ENCODE measurements at places on chromosomes 7 and 10.
A peak's percentile ranks its signal among the peaks of the same experiment; 100 is the strongest.

DNA sequence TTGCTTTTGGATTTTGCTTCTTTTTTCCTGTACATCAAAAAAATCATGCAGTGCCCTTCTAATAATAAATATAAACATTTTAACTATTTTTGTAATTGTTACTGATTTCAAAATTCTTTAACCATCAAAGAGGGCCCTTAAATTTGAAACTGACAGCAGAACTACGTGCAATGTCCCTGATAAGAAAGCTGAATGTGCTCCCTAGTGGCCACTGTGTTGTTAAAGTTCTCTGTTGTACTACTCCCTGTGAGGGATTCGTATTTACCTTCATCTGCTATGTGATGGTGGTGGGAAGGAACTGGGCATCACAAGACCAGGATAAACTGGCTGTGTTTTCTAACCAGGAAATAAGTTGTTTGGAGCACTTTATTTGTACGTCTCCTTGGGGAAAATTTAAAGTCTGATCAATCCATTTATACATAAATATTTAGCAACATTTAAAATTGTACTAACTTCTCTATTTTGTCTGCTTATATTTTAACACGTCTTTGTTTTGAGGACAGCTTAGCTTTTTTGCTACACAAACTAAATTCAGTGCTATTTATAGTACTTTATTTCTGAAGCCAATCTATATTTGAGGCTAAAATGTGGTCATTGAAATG lies 322.4 kb downstream of the HGF start:
- peak; percentile 36 for DNase-seq

- no peak for DNase-seq
Measured at GRCh38 chr7:123628829-123629228, 26.8 kb upstream of the LMOD2 start.

- DNase-seq = peak; percentile 68
Measured at GRCh38 chr10:51389415-51390321, 309.7 kb downstream of the CSTF2T start.

GRCh38 chr10:128505346-128505745 lies 379.1 kb upstream of the MKI67 start:
- DNase-seq = no peak

DNA sequence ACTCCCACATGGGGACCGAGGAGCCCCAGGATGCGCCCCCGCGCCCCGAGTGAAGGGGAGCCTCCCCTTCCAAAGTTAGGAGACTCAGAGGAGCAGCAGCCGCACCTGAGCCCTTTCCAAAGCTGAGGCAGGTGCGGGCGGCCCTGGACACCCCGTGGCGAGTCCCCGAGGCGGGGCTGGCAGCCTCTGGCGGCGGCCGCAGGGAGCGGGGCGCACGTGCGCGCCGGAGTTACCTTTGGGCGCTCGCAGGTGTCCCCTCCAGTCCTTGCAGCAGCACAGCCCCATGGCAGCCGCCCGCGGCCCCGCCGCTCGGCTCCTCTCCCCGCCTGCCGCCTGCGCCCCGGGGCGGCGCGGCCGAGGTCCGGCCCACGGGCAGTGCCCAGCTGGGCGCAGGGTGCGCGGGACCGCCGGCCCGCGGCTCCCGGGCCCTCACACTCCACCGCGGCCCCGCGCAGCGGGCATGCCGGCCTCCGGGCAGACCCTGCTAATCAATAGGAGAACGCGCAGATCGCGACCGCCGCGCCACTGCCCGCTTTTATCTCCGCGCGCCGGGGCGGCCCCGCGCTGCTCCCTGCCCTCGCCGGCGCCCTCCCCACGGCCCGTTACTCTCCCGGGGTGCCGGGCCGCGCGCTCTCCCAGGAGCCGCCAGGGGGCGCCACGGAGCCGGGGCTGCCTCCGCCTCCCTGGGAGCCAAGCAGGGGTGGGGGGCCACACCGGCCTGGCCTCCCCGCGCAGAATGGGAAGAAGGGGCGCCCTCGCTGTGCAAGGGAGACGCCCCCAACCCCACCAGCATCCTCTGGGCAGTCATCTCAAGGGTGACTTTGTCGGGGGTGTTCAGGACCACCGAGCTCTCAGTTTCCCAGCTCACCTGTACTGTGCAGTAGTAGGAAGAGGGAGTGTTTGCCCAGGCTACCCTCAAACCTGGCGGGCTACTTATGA lies 80.8 kb downstream of the ARHGAP22 start:
- peak; percentile 54 for DNase-seq

GRCh38 chr7:4700577-4701235 lies 18.6 kb downstream of the FOXK1 start:
- DNase-seq = peak; percentile 51

GRCh38 chr10:84608126-84608525 lies 279.7 kb downstream of the CCSER2 start:
- DNase-seq = no peak

GRCh38 chr10:1375346-1376170 lies 319.4 kb downstream of the WDR37 start:
- DNase-seq = no peak

GRCh38 chr10:35959252-35959651 lies 317.2 kb upstream of the FZD8 start:
- no peak for DNase-seq

DNA sequence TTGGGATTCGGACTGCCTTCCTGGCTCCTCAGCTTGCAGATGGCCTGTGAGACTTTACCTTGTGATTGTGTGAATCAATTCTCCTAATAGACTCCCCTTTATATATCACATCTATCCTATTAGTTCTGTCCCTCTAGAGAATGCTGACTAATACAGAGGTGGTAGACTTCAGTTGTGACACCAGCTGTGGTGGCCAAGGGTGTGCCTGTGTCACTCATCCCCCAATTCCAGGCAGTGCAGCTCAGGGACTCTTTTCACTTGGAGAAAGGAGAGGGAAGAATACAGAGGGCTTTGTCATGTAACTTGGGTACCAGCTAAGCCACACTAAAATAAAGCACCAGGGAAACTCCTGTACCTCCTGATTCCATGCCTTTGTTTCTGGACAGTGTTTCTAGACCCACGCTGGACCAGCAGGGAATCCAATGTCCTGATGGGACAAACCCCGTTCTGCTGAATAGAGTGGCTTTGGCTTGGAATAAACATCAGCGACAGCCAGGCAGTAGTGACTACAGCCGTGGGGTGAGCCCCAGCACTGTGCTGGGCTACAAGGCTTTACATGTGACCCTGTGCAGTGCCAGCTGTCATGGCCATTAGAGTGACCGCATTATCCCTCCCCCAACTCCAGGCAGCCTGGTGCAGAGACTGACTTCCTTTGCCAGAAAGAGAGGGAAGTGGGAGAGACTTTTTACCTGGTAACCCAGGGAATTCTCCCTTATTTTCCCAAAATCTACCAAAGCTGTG lies 233.6 kb downstream of the ANK3 start:
- DNase-seq = no peak

- DNase-seq = no peak
Measured at GRCh38 chr7:41268878-41269277, 434.0 kb downstream of the INHBA start.

DNA sequence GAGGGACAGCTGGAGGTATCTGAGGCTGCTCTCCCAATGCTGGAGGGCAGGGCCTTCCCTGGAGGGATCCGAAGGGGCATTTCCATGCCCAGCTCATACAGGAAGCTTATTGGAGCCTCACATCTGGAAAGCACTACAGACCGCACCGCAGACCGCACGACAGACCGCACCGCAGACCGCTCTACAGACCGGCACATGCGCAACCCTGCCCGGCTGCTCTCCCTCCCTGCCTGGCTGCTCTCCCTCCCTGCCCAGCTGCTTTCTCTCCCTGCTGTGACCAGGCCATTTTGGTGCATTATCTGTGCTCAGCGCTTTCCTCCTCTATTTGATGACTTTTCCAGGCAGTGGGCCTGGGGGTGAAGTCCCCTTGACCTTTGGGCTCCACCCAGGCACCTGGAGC lies 39.6 kb upstream of the EN2 start:
- no peak for DNase-seq

GRCh38 chr7:30348083-30348560 lies 63.7 kb downstream of the ZNRF2 start:
- peak; percentile 67 for DNase-seq

- peak; percentile 89 for DNase-seq
Measured at GRCh38 chr10:70130878-70131559, 1.6 kb downstream of the AIFM2 start.

DNA sequence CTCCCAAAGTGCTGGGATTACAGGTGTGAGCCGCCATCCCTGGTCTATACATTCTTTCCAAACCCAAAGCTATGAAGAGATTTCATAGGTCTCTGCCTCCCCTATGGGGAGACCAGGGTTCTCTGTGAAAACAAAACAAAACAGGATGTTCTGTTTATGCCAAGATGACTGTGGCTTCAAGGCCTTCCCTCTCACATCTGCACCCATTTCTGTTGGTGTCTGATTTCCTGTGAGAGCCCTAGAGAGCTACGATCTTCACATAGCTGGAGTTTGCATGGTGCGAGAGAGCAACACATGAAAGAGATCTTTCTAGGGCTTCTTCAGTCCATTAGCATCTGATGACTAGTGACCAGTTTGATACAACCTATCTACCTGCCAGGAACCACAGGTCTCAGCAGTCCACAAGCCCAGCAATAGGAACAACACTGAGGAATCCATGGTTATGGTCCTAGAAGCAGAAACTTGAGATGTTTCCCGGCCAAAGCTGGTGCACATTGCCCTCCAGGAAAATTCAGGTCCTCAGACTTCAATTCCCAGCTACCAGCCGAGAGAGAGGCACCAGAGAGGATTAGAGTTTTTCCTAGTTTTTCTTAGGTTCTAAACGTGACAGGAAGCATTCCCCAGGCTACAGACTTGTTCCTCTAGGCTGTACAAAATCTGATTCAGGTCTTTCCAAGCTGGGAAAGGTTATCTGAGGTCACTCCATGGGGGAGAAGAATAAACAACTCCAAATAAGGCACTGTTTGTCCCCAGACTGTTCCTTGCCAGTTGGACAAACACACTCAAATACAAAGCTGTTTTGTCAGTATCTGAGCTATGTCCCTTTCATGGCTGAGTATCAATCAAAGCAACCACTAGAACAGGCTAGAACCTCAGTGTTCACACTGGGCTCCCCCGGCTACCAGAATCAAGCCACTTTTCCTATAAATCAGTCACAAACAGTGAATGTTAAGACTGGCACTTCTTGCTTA lies 259.7 kb downstream of the CALN1 start:
- DNase-seq = no peak

GRCh38 chr10:17685233-17685840 lies 41.4 kb downstream of the STAM start:
- no peak for DNase-seq

- no peak for DNase-seq
Measured at GRCh38 chr7:8204339-8205030, 57.5 kb downstream of the ICA1 start.

GRCh38 chr7:11899247-11899646 lies 67.2 kb upstream of the THSD7A start:
- DNase-seq = no peak

- peak; percentile 30 for DNase-seq
Measured at GRCh38 chr7:133434246-133434865, 181.5 kb downstream of the EXOC4 start.

DNA sequence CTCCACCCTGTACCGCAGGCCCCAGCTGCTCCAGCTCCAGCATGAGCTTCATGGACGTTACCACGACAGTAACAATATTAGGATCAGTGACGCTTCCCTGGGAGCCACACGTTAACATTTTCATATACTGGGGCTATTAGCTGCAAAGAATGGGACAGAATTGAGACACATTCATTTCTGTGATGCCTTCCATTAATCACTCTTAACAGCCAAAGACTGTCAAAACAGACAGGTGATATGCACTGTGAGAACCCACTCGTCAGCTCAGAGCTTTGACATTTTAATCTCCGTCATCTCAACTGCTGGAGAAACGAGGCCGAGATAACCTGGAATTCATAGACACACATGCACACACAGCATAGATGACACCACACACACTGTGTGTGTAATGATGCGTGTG lies 408.4 kb upstream of the SHH start:
- DNase-seq = no peak

- DNase-seq = no peak
Measured at GRCh38 chr7:146731185-146731584, 614.6 kb downstream of the CNTNAP2 start.

Measured in suppressor macrophage (primary cell).